CD14-positive monocyte (primary cell): ENCODE measurements at places on chromosomes 3 and 15. TPM values are rescaled to one million over a fixed set of nuclear protein-coding genes. Genes with fewer than 3 reads are reported as not detected.

DNA sequence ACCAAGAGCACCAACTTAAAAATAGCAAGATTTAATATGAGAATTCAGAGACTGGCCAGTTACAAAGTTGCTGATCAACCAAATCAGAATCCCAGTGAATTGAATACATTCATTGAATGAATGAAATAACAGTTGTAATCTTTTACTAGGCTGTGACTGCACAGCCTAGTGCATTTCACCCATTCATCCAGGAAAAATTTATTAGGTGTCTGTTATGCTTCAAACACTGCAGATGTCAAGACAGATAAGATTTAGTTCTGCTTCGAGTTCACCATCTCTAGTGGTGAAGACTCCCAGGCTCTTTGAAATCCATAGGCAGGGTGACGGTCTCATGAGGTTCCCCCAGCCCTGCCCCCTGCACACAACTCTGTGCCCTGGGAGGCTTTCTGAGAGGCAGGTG is 28.9 kb downstream of the TGM4 start:
- no peak for DNase-seq

DNA sequence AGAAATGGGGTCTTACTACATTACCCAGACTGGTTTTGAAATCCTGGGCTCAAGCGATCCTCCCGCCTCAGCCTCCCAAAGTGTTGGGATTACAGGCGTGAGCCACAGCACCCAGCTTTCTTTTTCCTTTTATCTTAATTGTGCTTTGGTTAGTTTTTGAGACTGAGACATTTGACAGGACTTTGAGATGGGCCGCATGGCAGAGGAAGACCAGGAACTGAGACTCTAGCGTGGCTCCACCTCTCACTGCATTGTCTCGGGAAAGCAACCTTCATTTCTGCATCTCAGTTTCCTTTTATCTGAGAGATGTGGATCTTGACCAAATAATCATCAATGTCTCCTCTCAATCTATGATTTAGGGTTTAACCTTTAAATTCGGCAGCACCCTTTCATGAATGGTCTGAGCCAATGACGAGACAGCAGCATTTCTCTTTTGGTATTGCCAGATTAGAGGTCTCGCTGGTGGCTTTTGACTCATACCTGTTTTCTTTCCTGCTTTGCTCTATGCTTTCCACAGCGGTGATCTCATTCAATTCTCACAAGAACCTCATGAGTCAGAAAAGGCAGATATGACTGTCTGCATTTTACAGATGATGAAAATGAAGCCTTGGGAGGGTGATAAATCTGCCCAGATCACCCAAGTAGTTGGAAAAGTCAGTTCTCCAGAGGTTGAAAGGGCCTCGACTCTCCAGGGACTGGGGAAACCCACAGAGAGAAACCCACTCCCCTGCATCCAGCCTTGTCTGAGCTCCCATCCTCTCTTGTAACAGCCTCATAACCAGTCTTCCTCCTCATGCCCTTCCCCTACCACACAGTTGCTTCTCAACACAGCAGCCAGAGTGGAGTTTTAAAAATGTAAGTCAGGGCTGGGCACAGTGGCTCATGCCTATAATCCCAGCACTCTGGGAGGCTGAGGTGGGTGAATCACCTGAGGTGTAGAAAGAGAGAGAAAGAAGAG is 84.8 kb upstream of the FOXB1 start:
- no peak for DNase-seq

GOLGA6D gene
- not detected for polyA plus RNA-seq

PARP15 gene
- 0.92 and 4.4 TPM in 2 replicates for polyA plus RNA-seq

GRCh38 chr15:56893364-56893678 is 25.1 kb upstream of the TCF12 start:
- no peak for DNase-seq

- no peak for DNase-seq
Observed at GRCh38 chr3:41608347-41608746, 353.6 kb downstream of the ULK4 start.

SMCO1 gene
- polyA plus RNA-seq: not detected

DNA sequence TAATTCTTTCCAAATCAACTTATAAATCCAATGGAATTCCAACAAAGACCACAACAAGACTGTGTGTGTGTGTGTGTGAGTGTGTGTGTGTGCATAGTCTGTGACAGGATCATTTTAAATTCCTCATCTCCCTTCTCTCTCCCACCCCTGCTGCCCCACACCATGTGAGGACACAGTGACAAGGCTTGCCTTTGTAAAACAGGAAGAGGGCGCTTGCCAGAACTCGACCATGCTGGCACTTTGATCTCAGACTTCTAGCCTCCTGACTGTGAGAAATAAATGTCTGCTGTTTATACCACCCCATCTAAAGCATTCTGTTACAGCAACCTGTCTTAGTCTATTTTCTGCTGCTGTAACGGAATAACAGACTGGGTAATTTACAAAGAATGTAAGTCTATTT is 99.1 kb downstream of the NSMCE3 start:
- DNase-seq: no peak

GRCh38 chr15:75841626-75842025 is 1.6 kb upstream of the UBE2Q2 start:
- DNase-seq: no peak

- no peak for DNase-seq
Observed at GRCh38 chr15:79516155-79516554, 84.0 kb downstream of the MINAR1 start.

- no peak for DNase-seq
Observed at GRCh38 chr15:77720655-77721054, 87.9 kb upstream of the LINGO1 start.

GRCh38 chr3:113295463-113295862 is 84.1 kb downstream of the BOC start:
- no peak for DNase-seq

ECE2 gene
- not detected in 2 replicates for polyA plus RNA-seq

DNA sequence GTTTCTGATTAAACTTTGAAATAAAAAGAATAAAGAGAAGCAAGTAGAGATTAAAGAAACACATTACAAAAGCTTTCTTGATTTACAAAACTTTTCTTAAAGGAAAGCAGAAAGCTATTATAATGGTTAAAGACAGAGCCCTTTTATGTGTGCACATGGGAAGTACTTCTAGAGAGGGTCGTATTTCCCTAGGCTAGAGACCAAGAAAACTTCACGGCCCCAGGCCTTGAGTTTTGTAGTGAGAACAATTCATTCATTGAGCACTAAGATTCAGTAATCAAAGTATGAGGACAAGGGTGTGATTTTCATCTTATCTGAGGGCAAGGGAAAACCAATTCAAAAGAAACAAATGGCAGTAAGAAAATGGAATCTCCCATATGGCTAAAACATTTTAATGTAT is 854.1 kb downstream of the ROBO1 start:
- DNase-seq: no peak

- DNase-seq: no peak
Observed at GRCh38 chr3:124257336-124257864, 265.5 kb upstream of the ROPN1 start.

- DNase-seq: peak; percentile 27
Observed at GRCh38 chr3:186107215-186108105, 1.4 kb downstream of the ETV5 start.
